Activated CD4-positive, alpha-beta T cell treated with anti-CD3 and anti-CD28 coated beads for 48 hours (primary cell): ENCODE measurements at places on chromosomes 5 and 9.

GRCh38 chr9:78115073-78115472 is 83.5 kb upstream of the GNAQ start:
- DNase-seq = no peak

DNA sequence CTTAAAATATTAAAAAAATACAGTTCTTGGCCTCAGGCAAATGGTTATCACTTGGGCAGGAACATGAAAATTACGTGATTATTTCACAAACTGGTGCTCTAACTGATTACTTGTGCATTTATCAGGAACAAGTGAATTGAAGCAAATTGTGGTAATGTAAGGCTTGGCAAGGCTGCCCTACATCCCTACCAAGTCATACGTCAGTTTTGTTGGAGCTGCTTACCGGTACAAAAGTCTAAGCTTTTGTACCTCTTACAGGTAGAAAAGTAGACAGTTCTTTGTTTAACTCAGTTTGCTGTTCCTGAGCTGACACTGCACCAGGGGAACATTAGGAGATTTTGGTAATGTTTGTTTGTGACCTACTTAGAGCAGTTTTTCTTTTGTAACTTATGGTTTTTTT is 2.2 kb downstream of the G3BP1 start:
- no peak for DNase-seq

DNA sequence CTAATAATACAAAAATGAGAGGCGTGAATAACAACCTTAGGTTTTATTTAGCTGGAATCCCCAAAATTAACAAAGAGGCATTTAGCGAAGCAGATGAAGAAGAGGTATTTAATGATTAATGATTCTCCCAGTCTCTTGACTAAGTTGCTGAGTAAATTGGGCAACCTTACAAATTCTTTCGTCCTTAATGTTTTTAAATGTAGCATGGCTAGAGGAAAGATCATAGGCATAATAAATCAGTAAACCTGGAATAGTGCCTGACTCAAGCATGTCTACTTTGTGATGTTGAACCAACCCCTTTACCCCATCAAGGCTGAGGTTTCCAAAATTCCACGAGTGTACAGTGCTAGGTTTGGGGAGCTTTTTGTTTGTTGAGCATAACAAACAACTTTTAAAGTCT is 7.9 kb downstream of the BHMT start:
- no peak for DNase-seq

- DNase-seq = no peak
These were observed 340.6 kb downstream of the MTRR start for GRCh38 chr5:8209500-8209899.

DNA sequence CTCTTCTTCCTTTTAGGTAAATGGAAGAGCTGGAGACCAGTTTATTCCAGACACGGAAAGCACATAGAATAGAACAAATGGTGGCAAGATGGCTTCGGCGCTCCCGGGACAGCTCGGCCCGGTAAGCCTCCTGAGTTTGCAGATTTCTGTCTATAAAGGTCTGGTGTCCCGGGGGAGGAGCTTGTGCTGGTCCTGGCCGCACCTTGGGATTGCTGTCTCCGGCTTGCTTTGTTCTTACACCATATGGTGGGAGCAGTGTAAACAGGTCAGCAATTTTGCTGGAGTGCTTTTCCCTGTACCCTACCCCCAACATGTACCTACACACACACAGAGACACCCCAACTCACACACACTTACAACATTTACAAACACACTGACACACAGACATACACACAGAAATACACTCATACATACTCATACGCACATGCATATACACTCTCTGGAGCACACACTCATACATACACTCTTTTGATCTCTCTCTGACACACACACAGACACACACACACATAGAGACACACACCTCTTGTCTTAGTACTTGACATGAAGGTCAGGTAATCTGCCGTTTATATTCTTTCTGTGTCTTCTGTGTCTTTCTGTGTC is 42.0 kb downstream of the FRMPD1 start:
- DNase-seq = no peak
